ENCODE measurements at places on chromosomes 6 and 20.

DNA sequence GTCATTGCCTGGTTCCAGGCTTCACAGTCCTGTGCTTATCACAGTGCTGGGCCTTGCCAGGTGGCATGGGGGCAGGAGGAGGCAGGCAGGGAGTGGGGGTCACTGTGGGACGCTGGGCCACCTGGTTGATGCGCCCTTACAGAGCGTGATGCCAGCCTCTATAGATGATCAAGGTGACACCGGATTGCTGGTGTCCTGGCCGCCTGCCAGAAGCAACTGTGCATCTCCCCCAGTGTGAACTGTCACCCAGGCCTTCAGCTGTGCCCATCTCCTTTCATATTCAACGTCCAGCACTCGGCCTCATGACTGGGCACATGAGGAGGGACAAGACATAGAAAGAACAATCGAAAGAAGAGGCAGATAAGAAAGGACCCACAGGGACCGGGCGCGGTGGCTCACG lies 318.9 kb downstream of the TAF4 start:
- no peak for DNase-seq

GRCh38 chr20:24350923-24351368 lies 118.5 kb upstream of the SYNDIG1 start:
- peak; percentile 2 for DNase-seq

DNA sequence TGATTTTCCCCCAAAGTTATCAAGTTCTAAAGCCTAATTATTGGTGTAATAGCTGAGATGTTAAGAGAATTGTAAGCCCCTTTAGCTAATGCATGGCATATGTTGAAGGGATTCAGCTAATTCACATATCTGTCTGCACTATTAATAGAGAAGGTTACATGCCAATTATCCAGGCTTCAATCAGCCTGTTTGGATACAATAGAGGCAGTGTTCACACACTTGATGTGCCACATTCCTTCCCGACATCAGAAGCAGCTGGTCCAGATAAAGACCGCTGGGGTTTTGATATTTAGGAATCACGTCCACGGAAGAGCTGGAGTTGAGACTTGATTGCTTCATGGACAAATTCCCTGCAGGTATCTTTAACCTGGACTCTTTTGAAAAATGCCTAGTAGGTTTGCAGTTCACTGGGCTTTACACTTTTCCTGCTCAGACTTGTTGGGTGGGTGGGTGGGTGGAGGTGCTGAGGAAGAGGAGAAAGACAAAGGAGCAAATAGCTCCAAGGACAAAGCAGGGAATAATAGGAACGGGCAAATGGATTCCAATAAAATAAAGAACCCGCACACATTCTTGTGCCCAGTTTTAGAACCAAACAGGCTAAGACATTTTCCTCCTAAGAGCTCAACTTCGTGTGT lies 142.6 kb upstream of the ZNF217 start:
- peak; percentile 41 for DNase-seq

GRCh38 chr6:51996296-51996947 lies 91.0 kb downstream of the PKHD1 start:
- no peak for DNase-seq

DNA sequence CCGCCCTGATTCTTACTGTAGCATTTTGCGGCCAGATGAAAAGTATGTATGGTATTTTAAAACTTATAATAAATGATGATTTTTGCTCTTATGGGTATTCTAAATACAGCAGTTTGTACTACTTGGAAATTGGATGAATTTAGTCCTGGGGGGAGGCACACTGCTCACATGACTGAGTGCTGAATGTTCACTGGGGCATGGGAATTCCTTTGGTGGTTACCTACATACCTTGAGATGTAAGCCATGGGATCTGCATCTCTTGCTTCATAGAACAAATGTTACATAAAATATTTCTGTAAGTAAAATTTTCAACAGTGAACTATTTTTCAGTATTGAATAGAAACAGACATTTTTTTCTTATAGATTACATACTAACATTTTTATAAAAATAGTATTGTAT lies 71.1 kb downstream of the FIG4 start:
- peak; percentile 45 for DNase-seq

DNA sequence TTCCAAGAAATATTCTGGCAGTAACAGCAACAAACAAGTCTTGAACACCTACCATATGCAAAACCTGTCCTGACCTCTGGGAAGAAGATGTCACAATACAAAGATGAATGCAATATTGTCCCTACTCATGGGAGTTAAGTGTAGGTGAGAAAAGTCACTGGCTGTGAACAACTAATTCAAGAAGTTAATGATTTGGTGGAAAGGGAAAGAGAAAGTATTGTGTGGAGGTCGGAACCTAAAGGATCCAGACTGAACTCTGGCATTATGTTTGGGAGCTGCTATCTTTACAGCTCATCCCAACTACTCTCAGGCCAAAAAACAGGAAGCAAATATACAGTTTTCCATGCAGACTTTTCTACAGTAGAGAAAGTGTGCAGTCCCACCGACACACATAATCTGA lies 285.3 kb upstream of the PRDM1 start:
- no peak for DNase-seq

DNA sequence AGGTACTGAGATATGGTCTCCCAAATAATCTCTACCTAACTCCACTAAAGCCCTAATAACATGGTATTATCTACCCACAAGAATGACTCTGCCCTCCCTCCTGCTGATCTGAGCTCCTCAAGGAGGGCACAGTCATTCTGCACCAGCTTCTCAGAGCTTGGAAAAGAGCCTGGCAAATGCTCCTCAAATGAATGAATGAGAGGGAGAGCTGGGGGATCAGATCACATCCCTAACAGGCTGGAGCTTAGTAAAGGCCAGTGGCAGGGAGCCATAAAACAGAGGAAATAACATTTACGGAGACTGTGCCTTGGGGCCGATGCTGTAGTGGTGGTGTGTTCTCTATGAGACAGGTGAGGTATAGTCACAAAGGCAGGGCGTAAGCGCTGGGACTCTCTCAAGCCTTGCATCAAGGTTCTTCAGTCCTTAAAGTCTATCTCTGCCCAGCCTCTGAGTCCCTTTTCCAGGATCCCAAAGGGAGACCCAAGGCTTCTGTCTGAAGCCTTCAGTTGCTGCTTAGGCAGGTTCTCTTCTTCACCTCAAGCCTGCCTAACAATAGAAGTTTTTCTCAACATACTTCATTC lies 7.2 kb upstream of the NNAT start:
- no peak for DNase-seq

DNA sequence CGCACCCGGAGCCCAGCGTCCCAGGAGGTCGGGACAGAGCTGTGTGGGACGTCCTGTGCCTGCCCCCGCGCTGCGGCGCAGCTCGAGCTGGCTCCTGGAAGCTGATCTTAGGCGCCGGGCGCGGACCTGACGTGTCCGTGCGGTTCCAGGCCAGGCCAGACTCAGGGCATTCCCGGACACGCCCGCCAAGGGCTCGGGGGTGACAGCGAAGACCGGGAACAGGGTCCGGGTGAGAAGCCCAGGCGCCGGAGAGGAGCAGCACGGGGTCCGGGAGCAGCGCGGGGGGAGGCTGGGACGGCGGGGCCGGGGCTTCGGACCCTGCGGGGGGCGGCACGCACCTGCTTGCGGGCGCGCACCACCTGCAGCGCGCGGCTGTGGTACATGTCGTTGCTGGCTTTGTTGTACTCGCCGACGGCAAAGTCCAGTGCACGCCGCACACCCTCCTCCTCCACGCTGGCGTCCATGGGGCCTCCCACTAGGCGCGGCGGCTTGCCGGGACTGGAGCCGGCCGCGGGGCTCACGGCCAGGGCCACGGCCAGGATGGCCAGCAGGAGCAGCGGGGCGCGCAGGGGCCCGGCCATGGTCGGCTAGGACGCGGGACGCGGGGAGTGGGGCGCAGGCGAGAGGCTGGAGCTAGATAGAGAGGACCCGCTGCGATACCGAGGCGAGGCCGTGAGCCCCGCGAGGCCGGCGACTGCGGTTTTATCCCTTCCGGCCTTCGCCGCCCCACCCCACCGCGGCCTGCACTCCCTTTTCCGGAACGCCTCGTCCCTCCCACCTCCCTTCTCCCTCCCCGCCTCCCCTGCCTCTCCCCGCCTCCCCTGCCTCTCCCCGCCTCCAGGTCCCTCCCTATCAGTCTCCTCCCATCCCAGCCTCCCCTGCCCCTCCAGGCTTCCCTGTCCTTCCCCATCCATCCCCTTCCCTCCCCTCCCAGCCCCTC lies at the start of gene CST3:
Gene CST3, minus strand, starts transcription at position 674 of the 940 bp plus-strand sequence. Its CDS starts 93 bp downstream, at position 581.
- DNase-seq = peak; percentile 88

DNA sequence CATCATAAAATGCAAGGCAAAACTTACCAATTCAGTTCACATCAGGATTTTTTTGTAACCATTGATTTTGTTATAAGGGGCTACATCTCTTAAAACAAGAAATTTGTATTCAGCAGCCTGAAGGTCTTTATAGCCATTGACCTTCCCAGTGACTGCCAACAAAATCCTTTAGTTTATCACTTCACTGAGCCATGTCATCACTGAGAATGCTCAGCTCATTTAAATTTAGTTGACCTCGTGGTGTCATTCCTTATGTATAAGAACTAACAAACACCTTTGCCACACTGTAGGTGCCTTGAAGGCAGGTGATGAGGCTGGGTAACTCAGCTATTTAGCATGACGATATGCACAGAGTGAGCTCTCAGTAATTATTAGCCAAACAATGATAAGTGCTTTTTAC lies 77.7 kb downstream of the GRM1 start:
- DNase-seq = peak; percentile 50

GRCh38 chr6:144931172-144932035 lies 646.3 kb downstream of the UTRN start:
- peak; percentile 44 for DNase-seq

DNA sequence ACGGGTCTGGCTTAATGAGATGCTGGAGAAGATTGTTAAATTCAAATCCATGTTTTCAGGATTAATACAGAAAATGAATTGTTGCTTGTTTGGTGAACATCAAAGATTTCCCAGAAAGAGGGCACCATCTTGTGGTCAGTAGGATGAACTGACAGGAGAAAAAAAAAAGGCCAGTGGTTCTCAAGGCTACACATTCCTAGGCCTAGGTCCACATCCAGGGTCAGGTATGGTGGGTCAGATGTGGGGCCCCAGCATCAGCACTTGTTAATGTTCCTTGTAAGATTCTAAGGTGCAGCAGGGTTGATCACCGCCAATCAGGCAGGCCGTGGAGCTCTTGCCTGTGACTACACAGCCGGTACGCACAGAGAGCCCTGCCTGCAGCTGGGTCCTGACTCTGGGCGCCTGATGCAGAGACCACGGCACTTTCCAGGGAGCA lies 34.0 kb upstream of the FOXO3 start:
- peak; percentile 55 for DNase-seq

- peak; percentile 77 for DNase-seq
Observed at GRCh38 chr6:3456898-3457709, at the start of gene SLC22A23. Gene SLC22A23 (minus strand): TSS chr6:3457050. CDS start chr6:3456559, 491 bp downstream.

- DNase-seq = no peak
Observed at GRCh38 chr6:78962448-78962847, 95.1 kb downstream of the IRAK1BP1 start.

DNA sequence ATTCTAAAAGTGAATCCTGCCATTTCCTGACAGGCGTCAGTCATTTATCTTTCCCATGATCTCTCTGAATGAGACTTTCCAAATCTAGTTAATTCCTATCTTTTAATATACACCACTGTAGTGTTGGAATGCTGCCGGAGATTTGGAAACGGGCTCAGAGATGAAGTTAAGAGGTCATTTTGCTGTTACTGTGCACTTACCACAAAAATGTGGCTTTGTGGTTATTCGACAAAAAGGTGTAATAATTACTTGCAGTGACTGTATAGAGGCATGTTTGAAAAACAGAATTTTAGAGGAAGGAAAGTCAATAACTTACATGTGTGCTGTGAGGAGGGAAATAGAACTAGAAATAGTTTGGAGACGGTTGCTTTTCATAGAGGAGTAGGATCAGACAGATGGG lies 460.2 kb upstream of the BTBD3 start:
- DNase-seq = peak; percentile 42

DNA sequence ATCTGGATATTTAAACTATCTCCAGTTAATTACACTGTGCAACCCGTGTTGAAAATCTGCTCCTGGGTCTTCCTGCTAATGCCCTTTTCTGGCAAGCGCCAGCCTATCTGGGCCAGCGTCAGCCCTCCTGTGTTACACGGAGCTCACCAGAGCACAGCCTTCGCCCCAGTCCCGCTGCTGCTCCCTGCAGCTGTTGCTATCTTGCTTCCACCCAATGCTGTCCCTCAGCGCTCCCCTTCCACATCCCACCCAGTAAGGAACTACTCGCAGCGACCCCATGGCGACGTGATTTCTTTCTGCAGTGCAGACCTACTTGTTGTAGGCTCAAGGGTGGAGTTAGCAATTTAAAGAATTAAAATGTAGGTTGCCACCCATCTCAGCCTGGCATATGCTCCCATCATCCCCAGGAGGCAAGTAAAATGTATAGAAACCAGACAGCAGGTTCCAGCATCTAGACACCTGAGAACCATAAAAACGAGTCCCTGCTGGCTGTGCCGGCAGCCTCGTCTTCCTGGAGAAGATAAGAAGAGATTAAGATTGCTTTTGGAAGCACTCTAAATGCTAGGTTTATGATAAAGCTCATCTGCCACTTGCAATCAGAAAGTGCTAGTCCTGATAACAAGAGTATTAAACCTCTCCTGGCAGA lies 254.3 kb upstream of the FOXQ1 start:
- DNase-seq = no peak

GRCh38 chr6:7541175-7542064 lies at the start of gene DSP:
Gene DSP (plus strand): TSS chr6:7541671. CDS start chr6:7541916, 245 bp downstream.
- peak; percentile 93 for DNase-seq

DNA sequence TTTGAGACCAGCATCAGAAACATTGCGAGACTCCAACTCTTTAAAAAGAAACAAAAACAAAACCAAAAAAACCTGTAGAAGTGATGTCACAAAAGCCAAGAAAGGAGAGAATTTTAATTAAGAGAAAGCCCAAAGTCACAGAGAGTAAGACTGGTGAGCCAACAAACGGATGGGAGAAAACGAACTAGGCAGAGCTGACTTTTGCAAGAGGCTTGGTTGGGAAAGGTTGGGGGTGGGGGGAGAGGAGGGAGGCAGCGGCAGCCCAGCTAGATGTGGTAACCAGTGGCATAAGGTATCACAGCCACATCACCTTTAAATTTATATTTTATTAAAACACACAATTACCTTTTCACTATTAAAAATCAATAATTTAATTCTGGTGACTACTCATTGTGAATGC lies 23.5 kb downstream of the NOL7 start:
- no peak for DNase-seq

GRCh38 chr6:13579911-13580310 lies 5.5 kb downstream of the SIRT5 start:
- no peak for DNase-seq

- no peak for DNase-seq
Observed at GRCh38 chr6:67615796-67616195, 1019.3 kb upstream of the ADGRB3 start.

GRCh38 chr6:44028789-44029310 lies 98.4 kb downstream of the MRPL14 start:
- no peak for DNase-seq

Measured in kidney tubule cell (primary cell).